ENCODE measurements at places on chromosomes 12 and 14.
A peak's percentile ranks its signal among the peaks of the same experiment; 100 is the strongest.

DNA sequence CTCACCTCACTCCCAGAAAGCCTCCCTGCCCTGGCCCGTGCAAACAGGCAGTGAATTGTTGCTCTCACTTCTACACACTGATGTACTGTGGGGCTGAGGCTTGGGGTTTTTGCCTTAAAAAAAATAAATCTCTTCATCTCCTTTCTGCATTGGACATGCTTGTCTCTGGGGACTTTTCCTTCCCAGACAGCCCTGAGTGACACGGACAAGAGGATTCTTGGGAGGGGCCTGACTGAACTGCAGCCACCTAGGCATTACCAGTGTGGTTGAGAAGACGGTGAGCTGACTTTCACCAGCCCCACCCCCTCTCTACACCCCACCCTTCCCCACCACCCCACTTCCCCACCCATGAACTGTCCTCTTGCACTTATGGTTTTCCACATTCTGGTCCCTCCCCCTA, 51.6 kb upstream of the PARP11 start:
- DNase-seq: no peak

GRCh38 chr14:84250893-84251292, 1279.1 kb upstream of the FLRT2 start:
- DNase-seq: no peak

DNA sequence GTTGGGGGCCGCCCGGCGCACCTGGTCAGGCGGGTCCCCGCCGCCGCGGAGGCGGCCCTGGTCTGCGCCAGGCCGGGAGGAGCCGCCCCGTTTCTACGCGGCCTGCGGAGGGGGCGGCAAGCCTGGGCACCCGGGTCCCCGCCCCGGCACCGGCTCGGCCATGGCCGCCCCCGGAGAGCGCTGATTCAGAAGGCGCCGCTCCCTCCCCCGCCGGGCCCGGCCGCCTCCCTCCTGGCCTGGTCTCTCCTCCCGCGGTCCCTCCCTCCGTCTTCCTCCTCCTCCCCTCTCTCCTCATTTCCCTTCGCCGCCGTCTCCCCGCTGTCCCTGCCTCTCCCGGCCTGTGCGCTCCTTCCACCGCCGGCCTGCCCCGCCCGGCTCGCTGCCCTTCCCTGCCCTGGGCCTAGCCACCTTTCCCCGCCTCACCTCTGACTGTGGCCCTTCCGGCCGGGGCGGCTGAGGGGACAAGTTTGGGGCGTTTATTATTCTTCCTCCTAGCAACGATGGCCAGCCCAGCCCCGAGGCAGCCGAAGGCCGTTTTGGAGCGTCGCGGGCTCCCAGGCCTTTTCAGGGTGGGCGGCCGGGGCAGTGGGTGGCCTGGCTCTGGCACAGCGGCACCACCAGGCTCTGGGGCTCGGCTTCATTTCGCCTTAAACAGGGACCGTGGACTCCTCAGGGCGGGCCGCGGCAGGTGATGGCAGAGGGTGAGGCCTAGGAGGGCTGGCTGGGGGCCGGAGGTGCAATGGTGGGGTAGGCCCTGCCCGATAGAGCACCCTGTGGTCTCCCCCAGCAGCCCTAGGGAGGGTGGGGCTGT, 768 bp downstream of the CEP170B start:
- no peak for DNase-seq

- peak; percentile 12 for DNase-seq
Observed at GRCh38 chr12:96134200-96134599, 60.0 kb upstream of the ELK3 start.

DNA sequence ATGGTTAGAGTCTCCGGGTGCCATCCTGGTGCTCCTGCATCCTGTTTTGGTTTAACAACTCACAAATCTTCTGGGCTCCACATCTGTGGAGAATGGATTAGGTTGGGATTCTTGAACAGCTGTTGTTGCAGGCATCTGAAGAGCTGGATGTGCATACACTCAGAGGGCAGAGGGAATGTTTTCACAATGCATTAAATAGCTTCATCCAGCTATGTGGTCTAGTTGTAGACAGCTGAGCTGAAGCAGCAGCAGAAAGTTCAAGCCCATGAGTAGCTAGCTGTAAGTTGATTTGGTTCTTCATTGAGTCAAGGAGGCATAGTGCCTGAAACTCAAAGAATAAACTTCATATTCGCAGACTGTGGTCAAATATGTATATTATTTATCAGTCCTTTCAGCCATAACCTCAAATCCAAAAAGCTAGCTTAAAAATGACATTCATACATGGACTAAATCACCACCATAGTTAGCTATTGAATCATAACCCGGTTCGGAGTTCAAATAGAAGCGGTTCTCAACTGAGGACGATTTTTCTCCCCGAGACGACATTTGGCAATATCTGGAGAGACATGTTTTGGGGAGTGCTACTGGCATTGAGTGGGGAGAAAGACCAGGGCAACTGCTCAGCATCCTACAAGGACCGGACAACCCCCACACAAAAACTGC, 858 bp upstream of the ANKRD13A start:
- DNase-seq: no peak

DNA sequence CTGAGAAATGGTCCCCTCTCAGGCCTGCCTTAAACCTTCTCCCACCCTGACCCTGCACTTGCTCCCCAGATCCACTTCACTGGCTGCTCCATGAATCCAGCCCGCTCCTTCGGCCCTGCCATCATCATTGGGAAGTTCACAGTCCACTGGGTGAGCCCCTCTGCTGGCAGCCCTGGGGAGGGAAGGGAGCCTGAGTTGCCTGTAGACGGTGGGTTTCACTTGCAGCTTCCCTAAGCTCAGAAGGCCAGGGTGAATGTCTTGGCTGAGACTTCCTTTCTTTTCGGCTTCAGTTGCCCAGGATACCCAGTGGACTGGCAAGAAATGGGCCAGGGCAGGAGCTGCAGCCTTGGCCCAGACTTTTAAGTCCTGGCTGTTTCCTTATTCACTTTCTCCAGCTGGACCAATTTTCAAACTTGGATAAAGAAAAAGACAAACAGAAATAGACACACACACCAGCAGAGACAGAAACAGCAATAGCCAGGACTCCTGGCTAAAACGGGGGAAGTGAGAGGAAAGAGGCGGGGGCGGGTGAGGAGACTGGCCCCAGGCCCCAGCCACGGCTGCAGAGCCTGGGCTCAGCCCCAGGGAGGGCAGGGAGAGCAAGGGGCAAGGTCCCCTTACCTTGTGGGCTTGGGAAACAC, 2.0 kb downstream of the AQP6 start:
- DNase-seq: no peak

DNA sequence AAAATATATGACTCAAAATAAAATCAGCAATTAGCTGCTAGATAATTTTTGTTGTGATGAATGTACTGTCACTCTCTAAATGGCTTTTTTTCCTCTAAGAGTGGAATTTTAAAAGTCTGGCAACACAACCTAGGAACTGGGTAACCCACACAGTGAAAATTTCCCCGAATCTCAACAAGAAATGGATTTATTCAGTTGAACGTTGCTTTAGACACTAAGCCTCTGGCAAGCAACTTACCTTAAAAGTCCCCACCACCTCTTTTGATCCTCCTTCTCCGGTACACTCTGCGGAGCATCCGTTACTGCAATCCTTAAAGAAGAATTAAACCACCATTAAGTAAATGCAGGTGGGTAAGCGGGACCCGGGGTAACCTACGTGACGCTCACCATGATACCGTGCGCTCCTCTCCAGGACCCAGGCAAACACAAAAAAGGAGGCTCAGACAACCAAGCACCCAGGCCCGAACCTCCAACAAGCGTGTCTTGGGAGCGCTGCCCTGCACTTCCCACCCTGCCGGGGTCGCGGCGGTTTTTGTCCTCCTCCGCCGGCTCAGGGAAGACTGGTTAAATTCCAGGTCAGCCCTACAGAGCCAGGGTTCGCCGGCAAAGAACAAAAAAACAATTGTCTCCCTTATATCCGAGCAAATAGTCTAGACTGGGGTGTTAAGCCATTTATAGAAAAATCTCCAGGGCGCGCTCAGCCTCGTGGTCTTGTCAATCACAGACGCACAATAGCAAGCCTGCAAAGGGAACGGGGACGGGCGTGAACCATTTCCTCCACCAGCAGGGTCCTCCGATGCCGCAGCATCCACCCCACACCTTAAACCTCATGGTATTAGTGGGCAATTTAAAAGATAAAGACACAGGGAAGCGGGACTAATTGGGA, 47.1 kb downstream of the BCAT1 start:
- no peak for DNase-seq

- DNase-seq: no peak
Observed at GRCh38 chr12:122265886-122266229, 436 bp downstream of the VPS33A start.

DNA sequence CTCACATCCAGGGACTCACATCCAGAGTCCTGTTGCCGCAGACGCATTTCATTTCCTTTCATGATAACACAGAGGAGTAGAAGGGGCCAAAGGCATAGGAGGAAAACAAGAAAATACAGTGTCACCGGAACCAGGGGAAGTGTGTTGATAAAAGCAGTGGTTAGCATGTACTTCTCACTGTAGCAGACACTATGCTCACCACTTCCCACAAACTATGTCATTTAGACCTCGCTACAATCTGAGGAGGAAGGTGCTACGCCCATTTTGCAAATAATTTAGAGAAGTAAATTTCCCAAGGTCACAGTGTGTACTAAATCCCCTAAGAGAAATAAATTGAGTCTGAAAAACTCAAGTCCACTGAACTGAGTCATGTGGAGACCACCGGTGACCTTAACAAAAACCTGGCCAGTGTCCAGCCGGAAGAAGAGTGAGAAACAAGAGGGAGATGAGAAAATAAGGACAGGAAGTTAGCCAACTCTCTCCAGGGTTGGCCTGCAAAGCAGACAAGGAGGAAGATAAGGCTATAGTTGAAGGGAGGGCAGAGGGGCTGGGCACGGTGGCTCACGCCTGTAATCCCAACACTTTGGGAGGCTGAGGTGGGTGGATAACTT, 25.8 kb upstream of the TMCC3 start:
- peak; percentile 58 for DNase-seq

- DNase-seq: peak; percentile 77
Observed at GRCh38 chr12:57477710-57478681, 1.7 kb downstream of the ARHGAP9 start.

DNA sequence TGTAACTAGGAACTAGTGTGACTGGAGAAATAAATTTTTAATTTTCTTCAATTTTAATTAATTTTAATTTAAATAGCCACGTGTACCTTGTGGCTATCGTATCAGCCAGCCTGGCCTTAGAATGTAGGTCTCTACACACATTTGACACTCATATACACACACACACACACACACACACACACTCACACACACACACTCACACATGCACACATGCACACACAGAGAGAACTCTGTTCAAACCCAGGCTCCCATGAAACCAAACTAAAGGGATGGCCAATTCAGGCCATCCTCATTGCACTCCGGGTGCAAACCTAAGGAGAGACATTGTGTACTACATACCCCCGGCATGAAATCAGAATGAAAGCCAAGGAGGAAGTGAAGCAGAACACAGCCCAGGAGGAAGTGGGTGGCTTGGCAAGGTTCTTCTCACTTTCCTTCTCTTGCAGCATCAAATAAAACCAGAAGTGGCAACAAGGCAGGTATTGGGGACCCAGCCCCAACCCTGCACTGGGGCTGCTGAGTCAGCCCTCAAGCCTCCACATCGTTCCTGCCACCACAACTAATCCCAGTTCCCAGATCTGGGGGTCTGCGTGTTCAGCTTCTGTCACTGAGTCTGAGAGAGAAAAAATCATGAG, 26.2 kb upstream of the CHPT1 start:
- DNase-seq: peak; percentile 44

GRCh38 chr12:51519755-51520154, 71.3 kb upstream of the SCN8A start:
- DNase-seq: no peak

DNA sequence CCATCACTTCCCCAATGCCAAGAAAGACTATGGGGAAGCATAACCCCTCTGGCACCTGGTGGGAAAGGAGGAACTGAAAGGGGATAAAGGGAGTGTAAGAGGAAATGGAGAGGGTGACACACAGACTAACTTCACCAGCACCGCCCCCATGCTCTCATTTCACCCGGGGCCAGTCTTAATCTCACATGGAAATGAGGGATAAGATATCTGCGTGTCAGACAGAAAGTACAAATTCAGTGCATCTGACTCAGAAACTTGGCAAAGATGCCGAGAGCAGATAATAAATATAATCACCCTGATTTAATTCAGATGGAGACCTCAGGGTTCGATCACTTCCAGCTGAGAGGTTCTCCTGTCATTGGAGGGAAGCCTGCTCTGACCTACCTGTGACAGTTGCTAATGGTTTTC, 191.6 kb downstream of the DUSP6 start:
- peak; percentile 76 for DNase-seq

DNA sequence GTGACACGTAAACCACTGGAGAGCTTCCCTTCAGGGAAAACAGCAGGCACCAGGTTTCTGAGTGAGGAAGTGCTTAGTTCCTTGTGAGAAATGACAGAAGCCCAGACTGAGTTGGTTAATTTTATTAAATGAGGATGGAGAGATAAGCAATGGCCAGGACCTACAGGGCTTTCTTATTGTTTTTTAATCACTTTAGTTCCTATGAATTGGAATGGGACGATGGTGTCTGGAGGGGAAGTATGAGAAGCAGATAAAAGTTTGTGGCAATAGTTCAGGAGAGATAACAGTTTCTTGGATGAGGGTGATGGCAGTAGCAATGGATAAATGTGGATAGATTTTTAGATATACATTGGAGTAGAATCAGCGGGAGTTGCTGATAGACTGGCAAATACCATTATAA, 86.5 kb upstream of the PTPRR start:
- no peak for DNase-seq

GRCh38 chr14:73889376-73889775, 2.7 kb downstream of the ZNF410 start:
- DNase-seq: no peak

GRCh38 chr14:91901449-91902226, 34.3 kb upstream of the TC2N start:
- DNase-seq: no peak

DNA sequence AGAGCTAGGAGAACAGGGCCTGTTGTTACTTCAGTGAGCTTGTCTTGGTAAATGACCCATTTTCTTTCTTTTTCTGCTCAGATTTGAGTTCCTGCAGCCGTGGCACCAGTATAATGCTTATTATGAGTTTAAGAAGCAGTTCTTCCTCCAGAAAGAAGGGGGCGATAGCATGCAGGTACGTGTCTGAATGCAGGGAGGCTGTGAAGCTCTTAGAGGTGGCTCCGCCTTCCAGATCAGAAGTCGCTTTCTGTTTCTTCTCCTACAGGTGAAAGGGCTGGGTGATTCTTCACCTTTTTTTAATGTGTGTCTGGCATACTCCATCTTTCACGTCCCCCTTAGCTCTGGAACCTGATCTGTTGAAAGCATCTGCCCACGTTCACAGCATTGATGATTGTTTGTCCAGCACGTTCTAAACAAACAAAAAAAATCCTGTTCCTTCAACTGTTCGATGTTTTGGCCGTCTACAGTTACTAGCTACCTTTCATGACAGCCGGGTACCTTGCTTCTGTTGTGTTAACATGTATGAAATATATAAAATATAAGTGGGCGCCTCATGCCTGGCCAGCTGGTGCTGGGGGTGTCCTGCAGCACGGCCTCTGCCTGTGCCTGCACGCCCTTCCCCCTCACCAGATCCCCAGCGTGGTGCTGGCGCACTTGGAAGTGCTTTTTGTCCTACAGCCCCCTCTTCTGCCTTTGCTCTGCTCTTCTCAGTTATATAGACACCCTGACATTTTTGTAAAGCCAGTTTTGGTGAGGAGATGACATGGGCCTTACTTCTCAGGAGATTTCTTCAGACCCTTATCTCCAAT, 44.6 kb downstream of the SFSWAP start:
- peak; percentile 44 for DNase-seq

GRCh38 chr12:69688021-69688420, 11.1 kb downstream of the BEST3 start:
- DNase-seq: no peak

All from CD4-positive, alpha-beta T cell treated with Interferon alpha-2 for 1 hour (primary cell).